ENCODE measurements at places on chromosomes 7 and 10.

DNA sequence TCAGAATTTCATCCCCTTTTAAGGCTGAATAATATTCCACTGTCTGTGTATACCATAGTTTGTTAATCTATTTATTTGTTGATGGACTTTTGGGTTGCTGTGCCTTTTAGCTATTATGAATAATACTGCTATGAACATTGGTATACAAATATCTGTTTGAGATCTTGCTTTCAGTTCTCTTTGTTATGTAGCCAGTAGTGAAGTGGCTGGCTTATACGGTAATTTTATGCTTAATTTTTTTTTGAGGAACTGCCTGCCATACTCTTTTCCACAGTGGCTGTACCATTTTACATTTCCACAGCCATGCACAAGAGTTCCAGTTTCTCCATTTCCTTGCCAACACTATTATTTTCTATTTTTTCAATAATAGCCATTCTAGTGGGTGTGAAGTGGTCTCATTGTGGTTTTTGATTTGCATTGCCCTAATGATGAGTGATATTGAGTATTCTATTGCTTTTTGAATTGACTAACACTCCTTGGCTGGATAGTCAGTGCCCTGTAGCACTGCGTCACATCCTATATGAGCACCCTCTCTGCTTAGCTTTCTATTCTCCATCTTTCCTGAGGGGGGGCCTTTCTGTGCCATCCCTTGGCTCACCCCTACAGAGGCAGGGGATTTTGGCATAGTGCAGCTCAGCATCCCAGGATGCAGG, 29.4 kb upstream of the RAPGEF5 start:
- DNase-seq, result no peak

GRCh38 chr10:5416981-5417380, 4.6 kb downstream of the NET1 start:
- no peak for DNase-seq

GRCh38 chr10:109988212-109988596, 19.6 kb upstream of the ADD3 start:
- DNase-seq, result no peak

DNA sequence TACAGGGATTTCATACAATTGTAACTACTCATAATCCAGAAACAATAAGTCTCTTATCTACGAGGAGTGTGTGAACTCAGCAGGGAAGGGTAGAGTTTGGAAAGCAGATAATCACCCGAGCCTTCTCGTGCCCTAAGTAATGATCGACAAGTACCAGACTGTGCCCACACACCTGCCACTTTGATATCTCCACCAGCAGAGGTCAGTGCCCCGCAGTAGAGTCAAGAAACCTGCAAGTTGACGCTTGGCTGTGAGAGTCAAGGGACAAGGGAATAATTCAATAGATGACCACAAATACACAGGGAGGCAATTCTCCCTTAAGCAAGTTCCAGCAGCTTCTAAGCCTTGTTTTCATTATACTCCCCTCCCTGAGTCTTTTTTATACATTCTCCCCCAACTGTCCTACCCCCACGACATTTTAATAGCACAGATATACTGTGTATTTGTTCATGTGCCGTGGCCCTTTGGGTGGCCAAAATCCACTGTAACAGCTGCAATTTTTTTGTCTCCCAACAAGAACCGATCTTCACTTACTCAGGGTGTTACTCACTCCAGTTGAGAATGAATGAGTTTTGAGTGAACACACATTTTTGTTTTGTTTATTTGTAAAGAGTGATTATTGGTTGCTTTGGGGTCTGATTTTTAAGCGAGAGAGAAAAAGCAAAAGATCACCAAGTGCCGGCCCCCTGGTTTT, 106.9 kb upstream of the RHEB start:
- DNase-seq, result peak; percentile 33

GRCh38 chr7:44893710-44894234, 8.4 kb upstream of the PURB start:
- no peak for DNase-seq

DNA sequence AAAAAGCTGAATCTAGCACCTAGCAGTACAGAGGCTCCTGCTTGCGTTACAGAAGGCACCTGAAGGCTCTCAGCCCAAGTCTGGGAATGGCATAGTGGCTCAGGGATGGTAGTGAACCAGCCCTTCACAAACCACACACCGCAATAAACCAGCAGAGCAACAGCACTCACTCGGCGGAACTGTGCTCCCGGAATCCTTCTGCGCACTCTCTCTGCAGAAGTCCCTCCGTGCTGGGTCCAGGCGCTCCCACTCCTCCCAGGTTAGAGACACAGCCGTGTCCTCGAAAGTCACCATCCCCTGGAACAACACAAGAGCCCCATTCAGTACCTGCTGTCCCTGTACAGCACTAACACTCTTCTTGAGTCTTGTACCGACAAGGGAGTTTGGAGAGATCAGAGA, 1.5 kb downstream of the ZNF394 start:
- no peak for DNase-seq

- no peak for DNase-seq
Measured at GRCh38 chr7:37153376-37153775, 295.3 kb downstream of the ELMO1 start.

GRCh38 chr7:3430588-3430987, 129.5 kb downstream of the SDK1 start:
- no peak for DNase-seq

DNA sequence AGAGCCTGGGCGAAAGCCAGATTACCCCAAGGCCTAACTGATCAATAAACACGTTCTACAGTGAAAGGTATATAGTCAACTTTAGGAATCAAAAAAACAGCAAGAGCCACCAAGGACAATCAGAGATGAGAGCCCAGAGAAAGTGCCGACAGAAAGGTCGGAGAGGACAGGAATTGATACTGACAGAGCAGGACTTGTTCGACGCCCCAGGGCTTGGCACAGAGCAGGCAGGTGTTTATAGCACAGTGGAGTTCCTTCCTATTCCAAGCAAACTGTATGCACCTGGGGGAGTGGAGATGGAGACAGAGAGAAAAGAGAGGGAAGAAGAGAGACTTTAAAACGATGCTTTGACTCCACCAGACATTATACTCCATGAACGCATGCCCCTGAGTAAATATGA, 39.5 kb downstream of the PPP1R3C start:
- no peak for DNase-seq

DNA sequence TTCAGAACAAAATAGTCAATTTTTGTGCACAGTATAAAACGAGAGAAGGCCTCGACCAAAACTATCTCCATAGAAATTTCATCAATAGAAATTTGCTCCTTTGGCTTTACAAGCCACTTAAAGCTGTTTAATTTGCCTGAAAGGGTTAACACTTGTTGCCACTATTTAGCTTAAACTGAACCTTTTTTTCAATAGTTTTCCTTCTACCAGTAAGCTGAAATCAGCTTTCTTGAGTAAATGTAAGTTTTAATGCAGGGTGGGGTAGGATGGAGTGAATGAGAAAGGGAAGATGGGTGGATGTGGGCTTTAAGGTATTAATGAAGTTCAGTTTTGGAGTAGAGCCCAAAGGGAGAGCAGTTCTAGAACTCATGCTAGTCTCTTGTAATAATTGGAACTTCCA, 39.5 kb downstream of the ARL4A start:
- DNase-seq, result no peak

Data from CD4-positive, alpha-beta T cell treated with Interleukin-1 beta for 1 hour (primary cell).